ENCODE measurements at places on chromosomes 2 and 18.

GRCh38 chr18:23415515-23415914, 37.6 kb upstream of the RIOK3 start:
- DNase-seq = no peak

- no peak for DNase-seq
Measured at GRCh38 chr2:202778217-202778616, 93.3 kb downstream of the ICA1L start.

DNA sequence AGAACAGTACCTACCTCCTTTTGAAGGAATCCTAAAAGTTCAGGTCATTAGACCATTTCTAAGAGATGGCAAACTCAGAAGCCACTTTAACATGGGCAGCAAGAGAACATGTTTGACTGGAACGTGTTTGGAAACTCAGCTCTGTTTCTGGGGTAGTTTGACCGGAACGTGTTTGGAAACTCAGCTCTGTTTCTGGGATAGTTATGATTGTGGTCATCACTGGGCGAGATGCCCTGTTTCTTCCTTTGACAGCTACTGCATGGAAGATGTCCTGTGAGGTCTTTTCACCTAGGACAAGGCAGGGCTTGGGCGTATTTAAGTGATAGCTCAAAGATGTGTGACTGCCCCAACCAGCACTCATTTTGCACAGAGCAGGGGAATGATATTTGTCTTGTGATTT, 19.9 kb upstream of the SERPINB13 start:
- DNase-seq = no peak

GRCh38 chr2:21836261-21836660, 712.5 kb downstream of the TDRD15 start:
- DNase-seq = no peak

DNA sequence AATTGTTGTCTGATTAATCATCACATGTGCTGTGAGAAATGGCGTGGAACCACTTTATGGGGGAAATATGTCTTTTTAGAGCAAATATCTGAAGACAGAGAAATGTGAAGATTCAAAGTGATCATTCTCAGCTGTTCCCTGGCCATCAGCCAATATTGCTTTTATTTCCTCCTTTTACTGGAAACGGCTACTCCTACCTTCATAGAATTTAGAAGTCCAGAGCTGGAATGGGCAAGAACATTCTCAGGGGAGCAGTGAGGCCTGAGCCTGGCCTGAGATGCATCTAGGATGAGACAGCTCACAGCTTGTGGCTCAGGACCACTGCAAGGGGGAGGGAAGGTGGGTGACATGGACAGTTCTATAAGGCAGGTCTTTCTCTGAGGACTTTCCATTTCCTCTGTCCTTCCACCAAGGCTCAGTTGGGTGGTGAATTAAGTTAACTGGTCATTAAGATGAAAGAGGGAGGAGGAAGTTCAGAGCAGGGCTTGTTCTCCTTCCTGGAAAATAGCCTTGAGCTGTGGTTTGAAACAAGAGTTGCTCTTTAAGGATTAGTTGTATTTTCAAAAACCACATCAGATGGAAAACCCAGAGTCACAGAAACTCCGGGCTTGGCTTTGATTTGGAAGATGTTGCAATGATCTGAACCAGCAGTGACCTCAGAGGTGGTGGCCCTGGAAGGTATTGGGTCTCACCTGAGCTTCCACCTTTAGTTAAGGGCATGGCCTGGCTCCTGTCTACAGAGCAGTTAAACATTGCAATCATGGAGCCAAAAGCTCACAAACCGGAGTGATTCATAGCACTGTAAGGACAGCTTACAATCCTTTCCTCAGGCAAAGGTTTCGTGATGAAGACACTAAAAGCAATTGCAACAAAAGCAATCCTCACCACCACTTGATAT, 144.3 kb downstream of the VAPA start:
- peak; percentile 69 for DNase-seq

GRCh38 chr18:33022370-33022769, 249.5 kb upstream of the KLHL14 start:
- DNase-seq = no peak

DNA sequence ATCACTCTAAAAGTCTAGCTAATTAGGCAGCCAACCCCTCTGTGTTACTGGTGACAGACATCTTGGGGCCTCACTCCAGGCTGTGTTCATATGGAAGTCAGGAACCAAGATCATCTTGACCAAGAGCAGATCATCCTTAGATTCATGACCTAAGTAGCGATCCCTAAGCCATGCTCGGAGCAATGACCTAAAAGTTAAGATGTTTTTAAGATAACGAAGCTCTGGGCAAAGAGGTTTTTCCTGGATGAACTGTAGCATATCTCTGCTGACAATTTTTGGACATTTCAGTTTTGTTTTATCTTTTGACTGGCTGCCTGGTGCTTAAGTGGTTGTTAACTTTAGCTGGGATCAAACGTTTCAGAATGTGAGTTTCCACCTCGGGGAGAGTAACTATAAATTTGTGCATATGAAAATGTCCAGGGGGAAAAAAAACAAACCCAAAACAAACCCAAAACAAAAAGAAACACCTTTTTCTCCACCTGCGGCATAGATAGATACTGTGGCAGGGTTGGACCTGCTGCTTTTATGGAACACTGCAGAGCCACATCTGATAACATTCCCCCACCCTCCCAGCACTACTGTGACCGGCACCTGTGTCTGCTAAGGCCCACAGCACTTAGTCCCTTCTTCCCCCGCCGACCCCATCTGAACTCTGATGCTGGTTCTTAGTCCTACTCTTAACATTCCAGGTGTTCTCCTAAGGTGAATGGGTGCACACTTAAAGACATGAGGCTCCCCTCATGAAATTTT, 45.5 kb downstream of the EPAS1 start:
- DNase-seq = no peak

DNA sequence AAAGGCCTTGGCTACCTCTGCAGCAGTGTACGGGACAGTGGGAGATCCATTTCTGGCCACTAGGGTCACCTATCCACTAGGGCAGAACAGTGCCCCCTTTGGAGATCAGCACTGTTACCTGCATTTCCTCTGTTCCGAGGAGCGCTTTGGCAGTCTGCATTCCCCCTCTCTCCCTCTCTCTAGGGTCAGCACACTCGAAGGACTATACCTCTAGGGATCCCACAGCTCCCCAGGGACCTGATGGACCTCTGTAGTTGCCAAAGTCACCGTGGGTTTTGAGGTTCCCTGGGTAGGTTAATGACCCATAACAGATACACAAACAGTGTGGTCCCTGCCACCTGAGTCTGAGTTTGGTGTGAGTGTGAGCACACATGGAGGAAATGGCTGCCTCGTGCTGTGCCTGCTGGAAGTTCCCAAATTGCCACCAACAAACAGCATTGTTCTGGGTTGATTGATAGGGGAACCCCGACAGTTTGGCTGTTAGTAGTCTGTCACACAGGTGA, 99.8 kb upstream of the VWC2L start:
- no peak for DNase-seq

- peak; percentile 70 for DNase-seq
Measured at GRCh38 chr2:198499539-198499938, 695.1 kb downstream of the PLCL1 start.

- no peak for DNase-seq
Measured at GRCh38 chr2:72623481-72623880, 202.4 kb downstream of the EXOC6B start.

DNA sequence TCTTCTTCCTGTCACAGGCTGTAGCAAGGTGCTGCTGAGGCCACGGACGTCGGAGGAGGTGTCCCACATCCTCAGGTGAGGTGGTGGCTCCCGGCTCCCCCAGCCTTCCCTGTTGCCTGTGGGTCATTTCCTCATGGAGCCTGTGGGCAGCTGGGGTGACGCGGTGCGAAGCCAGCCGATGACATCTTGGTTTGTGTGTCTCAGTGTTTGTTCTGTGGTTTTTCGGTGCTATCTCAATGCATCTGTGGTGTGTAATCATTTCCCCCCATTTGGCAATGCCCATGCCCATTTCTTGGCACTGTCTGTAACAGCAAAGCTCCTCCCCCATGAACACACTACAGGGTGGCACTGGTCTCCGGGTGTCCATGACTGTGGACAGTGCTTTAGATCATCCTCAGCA, 6.6 kb downstream of the D2HGDH start:
- DNase-seq = no peak

GRCh38 chr18:46738491-46738890, 18.4 kb downstream of the ST8SIA5 start:
- DNase-seq = no peak

DNA sequence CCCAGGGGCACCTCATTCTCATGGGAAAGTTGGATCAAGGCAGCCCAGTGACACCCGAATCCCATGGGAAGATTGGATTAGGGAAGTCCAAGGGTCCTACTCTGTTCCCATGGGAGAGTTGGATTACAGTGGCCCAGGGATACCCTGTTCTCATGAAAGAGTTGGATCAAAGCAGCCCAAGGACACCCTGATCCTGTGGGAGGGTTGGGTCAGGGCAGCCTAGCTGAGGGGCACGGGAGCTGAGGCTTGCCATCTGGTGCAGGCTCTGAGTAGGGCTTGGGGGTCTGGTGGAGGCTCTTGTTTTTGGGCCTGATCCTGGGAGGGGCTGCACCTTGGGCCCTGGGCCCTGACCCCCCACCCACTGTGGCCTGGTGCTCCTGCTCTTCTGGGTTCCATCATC, 87.1 kb downstream of the ACKR3 start:
- DNase-seq = no peak
